Hematopoietic multipotent progenitor cell (in vitro differentiated cells): ENCODE measurements at places on chromosomes 2 and 18. TPM values are rescaled to one million over a fixed set of nuclear protein-coding genes. Genes with fewer than 3 reads are reported as not detected.

POTEC gene
- not detected for total RNA-seq

DPYSL5 gene
- not detected for total RNA-seq

- DNase-seq = peak; percentile 95
Measured at GRCh38 chr18:55322178-55322735, 265.7 kb downstream of the TCF4 start.

HOXD13 gene
- not detected for total RNA-seq

GRCh38 chr2:39127973-39128372 is 7.1 kb upstream of the SOS1 start:
- DNase-seq = no peak

DNA sequence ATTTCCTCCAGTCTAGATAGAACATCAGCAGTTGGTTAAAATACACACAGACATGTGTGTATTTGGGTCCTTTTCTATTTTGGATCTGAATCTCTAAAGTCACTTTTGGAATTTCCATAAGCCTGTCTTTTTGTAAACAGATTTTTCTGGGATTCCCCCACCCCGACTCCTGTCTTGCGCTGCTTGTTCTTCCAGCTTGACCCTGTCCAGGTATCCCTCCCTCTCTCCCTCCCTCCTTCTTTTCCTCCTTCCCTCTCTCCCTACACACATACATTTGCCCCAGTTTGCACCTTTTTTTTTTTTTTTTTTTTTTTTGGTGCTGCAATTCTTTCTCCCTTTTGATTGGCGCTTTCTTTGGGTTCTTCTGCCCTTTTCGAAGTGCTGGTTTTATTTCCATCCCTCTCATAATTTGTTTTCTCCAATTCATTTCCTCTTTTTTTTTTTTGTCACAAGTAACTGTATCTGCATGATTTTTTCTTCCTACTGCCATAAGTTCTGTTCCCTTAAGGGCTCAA is 114.8 kb upstream of the SERTAD2 start:
- DNase-seq = peak; percentile 46

FAM110C gene
- total RNA-seq = under 0.01 TPM
